Right forelimb (tissue), 1 donor: ENCODE measurements at places on chromosomes 7 and 10.

GRCh38 chr7:144862612-144863319 lies 26.9 kb upstream of the TPK1 start:
- no peak for DNase-seq

GRCh38 chr7:65250697-65251395 lies 122.8 kb upstream of the ZNF92 start:
- DNase-seq: no peak

DNA sequence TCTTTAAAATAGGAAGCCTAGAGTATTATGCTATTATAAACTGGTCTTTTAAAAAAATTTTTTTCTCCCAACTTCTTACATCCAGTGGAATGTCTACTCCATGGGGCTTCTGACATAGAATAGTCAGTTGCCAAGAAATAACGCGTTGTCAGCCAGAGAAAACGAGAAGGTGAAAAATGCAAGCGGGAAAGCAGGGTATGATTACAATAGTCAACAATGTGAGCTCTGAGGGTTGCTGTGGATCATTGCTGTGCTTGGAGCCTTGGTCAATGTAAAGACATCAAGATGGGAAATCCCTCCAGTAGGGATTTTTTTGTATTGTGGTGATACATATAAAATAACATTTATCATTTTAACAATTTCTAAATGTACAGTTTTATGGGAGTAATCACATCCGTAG lies 27.6 kb upstream of the PLPP4 start:
- DNase-seq: no peak

DNA sequence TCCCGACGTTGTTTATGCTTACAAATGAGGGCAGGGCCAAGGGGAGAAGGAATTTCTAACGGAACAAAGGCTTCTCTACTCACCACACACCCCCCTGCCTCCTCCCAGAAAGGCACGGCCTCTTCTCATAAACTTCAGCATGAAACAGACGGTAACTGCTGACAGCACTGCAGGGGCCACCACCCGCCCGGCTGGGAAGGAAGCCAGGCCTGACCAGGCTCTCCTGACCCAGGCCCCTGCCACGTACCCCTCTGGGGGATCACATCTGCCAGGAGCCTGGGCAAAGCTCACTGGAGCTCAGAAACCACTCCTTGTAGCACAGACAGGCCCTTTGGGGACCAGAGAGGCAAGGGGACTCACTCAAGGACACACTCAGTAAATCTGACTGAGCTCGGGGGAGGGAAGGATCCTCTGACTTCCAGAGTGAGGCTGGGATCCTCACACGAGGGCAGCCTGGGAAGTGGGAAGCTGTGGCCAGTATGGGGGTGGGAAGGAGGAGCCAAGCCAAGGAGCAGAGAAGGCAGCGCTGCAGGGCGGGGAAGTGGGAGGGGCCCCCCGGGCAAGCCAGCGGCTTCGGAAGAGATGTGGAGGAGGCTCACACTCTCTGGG lies 46.1 kb downstream of the ZCCHC24 start:
- peak; percentile 88 for DNase-seq

GRCh38 chr10:110446954-110447608 lies 50.6 kb upstream of the DUSP5 start:
- DNase-seq: no peak

DNA sequence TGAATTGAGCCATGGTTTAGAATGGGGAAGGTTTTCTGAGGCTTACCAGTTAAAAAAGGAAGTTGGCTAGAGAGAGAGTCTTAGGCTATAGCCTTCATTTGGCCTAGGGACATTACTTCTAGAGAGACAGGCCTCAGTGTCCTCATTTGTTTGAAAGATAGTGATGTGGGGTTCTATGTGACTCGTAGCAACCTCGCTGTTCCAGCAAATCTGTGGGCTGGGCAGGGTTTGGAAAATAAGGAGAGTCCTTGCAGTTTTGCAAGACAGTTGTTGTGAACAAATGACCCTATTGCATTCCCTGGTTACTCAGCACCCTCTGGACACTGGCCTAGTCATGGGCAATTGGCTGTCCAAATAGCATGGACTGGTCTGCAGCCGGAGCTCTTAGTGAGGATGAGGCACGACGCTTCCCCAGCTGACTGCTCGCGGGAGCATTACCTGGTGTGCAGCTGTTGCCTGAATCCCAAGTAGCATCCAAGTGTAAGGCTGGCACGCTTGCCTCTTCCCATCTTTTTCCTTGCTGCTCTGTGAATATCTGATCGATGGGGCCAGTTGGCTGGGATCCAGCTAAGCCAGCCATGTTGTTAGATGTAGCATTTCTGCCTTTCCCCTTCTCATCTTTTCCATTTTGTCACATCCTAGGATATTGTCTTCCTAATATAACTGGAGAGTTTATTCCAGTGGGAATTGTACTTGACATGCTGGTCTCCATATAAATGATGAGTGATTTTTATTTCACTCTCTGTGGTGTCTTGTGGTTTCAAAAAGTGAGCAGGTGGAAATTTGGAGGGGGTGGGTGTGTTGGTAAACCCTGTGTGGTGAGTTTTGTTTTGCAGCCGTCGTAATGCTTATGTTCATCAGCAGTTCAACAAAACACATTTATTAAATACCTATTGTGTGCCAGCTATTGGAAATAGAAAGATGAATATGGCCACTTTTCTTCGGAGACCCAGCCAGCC lies 99.8 kb downstream of the SND1 start:
- DNase-seq: no peak

DNA sequence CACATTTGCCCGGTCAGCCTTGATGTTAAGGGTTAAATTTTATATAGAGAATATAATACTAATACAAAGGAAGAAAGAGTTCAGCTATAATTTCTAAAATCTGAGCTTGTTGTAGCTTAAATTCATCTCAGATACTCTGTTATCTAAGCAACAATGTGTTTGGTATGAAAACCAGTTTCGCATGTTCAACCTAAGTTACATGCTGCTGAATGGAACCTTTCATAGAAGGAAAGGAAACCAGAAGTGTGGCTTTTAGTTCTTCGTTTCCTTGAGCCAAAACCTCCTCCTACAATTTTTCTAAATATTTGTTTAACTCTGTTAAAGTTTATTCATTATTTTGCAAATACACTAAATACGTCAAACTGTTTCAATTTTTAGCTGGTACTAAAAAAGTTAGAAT lies 18.5 kb downstream of the AGR2 start:
- no peak for DNase-seq

DNA sequence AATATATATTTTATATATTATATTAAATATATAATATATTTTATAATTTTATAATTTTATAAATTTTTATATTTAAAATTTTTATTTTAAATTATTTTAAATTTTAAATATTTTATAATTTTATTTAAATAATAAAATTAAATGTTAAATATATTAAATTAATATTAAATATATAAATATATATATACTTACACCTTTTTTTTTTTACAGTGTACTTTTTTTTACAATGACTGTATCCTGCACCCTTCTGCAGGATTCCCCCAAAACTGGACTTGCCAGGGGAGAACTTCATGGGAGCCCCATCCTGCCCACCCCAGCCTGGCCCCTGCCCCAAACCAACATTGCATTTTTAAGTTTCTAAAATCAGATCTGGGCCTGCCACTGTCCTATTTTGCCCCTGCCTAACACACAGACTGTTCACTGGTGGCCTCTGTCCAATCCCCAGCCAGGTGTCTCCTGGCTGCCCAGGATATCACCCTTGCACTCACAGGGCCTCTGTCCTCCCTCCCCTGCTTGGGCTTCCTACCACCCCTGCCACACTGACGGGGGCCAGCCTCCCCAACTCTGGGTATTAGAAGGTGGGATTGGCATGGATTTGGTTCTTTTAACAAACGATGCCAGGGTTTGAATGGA lies 138.0 kb downstream of the ADCY1 start:
- no peak for DNase-seq

GRCh38 chr10:1434912-1435692 lies 302.2 kb downstream of the ADARB2 start:
- DNase-seq: no peak

GRCh38 chr10:121668314-121669027 lies 70.2 kb upstream of the FGFR2 start:
- DNase-seq: peak; percentile 59

DNA sequence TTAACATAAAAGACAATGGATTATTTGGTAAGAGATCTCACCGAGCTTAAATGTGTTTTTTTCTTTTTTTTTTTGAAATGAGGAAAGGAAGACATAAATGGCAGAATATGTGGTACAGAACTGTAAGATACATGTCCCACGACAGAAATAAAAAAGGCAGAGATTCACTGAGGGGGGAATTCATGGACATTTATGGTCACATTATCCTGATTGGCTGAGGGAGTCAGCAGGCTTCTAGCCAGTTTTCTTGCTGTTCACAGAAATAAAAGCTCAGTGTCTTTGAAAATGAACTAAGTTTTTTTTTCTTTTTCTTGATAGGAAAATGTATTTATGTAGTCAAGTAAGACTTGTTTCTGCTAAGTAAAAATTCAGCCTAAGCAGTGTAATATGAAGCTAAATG lies 8.2 kb upstream of the FAS start:
- DNase-seq: no peak

DNA sequence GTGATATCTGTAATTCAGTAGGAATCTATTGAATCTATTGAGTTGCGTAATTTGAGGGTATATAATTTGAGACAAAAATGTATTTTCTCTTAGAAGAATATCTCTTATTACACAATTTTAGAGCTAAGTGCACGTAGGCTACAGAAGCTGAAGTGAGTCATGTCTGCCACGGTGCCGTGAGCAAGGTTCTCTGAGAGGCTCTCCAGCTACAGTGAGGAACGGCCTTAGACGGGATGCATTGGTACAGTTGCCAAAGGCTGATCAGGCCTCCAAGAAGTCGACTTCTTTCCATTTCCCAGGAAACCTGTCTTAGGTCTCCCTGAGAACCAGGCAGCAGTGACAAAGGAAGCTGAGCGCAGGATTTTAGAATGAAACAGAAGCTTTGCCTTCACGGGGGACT lies 28.6 kb downstream of the TCERG1L start:
- no peak for DNase-seq

DNA sequence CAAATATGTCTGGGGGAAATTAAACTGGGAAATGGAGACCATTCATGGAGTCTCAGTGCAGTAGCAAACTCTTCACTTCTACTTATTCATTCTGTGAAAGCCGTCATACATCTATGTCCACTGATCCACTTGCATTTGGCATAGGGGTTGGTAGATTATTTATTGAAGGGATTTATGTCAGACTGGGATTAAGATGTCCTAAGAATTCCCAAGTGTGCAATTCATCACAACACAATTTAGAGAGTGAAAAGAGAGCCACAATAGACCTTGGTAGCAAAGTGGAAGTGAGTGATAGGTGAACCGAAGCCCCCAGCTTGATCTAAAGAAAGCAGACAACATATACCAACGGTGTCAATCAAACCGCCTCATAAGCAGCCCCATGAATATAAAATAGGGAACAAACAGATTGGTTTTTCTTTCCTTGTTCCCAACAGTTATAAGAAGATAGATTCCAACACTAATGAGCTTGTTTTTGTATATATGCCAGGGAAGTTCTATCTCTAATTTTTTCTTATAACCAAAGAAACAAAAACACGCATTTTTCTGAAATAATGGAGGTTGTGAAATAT lies 234.3 kb downstream of the CACNA2D1 start:
- no peak for DNase-seq

- DNase-seq: peak; percentile 58
Observed at GRCh38 chr10:68561865-68562649, 1.9 kb downstream of the TET1 start.

GRCh38 chr10:77593771-77594470 lies 43.7 kb downstream of the KCNMA1 start:
- no peak for DNase-seq

DNA sequence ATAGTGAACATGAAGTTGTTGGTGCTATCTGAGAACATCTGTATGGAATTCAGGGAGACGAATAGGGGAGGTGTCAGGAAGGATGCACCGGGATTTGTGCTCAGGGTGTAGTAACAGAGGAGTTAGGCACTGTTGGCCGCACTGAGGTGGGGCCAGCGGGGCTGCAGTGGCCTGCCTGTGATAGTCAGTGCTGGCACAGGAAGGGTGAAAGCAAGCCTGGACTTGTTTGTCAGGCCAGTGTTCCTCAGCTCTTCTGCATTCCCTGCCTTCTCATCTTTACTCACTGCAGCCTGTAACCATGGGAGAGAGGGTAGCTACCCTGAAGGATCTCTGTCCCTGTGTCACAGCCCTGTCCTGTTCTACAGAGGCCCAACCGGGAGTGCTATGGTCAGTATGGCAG lies 81.3 kb downstream of the SH2D4B start:
- DNase-seq: no peak

GRCh38 chr7:91941450-91941849 lies 788 bp downstream of the AKAP9 start:
- peak; percentile 69 for DNase-seq

- DNase-seq: no peak
Observed at GRCh38 chr7:125316466-125316865, 386.8 kb upstream of the POT1 start.

GRCh38 chr7:98200364-98200763 lies 10.9 kb upstream of the BHLHA15 start:
- no peak for DNase-seq

DNA sequence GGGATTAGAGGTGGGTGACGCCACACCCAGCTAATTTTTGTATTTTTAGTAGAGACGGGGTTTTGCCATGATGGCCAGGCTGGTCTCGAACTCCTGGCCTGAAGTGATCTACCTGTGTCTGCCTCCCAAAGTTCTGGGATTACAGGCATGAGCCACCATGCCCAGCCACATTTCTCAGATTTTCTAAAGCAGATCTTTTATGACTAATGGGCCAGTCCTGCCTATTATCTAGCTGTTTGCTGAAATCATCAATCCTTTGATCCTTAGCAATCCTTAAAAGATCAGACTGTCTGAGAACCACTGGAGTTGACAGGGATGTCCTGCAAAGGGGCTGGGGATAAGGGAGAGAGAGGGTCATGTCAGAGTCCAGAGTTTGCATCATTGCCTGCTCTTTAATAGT lies 21.2 kb upstream of the ABCA13 start:
- no peak for DNase-seq

DNA sequence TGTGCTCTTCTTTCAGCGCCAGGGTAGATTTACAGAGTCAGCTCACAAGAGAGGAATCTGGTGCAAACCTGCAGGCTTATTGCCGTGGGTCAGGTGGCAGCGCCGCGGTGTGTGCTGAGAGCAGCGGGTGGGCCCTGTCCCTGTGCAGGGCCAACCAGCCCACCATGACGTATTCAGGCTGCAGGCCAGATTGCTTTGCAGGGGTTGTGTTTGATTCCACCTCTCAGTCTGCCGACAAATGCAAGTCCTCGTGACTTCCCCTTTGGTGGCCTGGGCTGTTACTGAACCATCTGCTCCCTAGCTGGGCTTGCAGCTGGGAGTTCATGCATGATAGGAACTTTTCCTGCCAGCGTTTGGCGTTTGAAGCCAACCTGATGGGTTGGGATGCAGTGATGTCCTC lies 66.7 kb upstream of the LEP start:
- DNase-seq: no peak

DNA sequence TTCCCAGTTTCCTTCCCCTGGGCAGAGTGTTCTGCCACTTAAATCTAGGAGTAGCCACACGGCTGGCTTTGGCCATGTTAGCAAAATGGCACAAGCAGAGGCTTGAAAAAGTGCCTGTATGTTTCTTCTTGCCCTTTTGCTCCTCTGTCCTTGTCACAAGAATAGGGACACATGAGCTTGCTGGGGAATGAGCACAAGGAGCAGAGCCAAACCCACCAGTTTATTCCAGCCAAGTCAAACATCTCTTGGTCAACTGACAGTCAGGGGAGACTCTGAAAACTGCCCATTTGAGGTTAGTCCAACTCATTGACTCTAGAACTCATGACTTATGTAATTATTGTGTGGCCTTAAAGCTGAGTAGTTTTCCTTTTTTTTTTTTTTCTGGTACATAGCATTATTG lies 739.7 kb upstream of the FZD8 start:
- no peak for DNase-seq

GRCh38 chr10:79946271-79947082 lies 2.4 kb downstream of the SFTPD start:
- peak; percentile 28 for DNase-seq
